DMS79 treated with DMSO at 0.1 percent for 48 hours (cell line): ENCODE measurements at places on chromosomes 6 and 20.
A peak's percentile ranks its signal among the peaks of the same experiment; 100 is the strongest.

GRCh38 chr6:103783329-103783728 lies 1076.4 kb downstream of the HACE1 start:
- DNase-seq: peak; percentile 97

DNA sequence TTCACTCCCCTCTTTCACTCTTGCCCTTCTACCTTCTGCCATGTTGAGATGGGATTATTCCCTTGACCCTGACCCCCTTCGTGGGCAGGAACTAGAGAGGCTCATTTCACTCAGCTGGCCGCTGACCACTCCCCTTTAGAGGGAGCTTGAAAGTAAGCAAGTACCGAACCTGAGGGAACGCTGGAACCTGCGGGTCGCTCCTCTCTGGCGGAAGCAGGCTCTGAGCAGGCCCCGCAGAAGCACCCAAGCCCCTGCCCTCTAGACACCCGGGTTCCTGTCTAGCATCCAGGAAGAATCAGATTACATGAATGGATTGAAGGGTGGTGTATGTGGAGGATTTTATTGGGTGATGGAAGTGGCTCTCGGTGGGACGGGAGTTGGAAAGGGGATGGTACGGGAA lies 11.9 kb upstream of the MYCT1 start:
- no peak for DNase-seq

GRCh38 chr6:16338577-16339264 lies 100.3 kb downstream of the GMPR start:
- no peak for DNase-seq

- DNase-seq: peak; percentile 49
Measured at GRCh38 chr6:31068669-31069340, 43.6 kb downstream of the C6orf15 start.

GRCh38 chr6:26249707-26249956 lies 115.4 kb upstream of the BTN3A2 start:
- peak; percentile 21 for DNase-seq

- no peak for DNase-seq
Measured at GRCh38 chr20:8408587-8409307, 276.7 kb downstream of the PLCB1 start.

DNA sequence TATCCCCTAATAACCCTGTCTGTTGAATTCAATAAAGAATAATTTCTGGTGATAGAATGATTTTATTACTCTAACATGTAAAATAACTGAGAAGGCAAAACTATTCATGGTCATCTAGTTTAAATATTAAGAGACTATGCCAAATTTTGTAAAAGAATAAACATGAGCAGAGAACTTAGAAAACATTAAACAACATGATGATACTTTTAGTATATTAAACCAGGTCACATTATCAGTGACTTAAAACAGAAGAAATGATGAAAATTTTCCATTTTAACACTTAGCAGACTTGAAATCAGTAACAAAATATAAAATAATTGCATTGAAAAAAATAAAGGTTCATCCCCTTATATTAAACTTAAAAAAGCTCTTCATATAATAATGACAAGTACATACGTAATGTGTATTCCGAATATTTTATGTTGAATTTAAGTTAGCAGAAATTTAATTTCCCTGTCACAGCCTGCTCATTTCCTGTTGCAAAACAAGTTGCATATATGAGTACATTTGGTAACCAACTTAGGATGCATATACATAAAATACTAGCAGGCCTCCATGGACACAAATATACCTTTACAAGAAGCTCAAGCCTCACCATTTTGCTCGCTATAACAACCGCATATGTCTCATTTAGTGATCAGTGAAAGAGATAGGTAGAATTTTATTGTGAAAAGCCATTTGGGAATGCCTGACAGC lies 40.6 kb downstream of the DTNBP1 start:
- no peak for DNase-seq

GRCh38 chr6:105204331-105204730 lies 24.5 kb upstream of the POPDC3 start:
- no peak for DNase-seq

GRCh38 chr6:39496915-39497314 lies 174.4 kb upstream of the KCNK16 start:
- DNase-seq: no peak

- DNase-seq: peak; percentile 54
Measured at GRCh38 chr20:58888521-58889333, 36.2 kb downstream of the GNAS start.

GRCh38 chr20:11158146-11158545 lies 484.3 kb upstream of the JAG1 start:
- no peak for DNase-seq

DNA sequence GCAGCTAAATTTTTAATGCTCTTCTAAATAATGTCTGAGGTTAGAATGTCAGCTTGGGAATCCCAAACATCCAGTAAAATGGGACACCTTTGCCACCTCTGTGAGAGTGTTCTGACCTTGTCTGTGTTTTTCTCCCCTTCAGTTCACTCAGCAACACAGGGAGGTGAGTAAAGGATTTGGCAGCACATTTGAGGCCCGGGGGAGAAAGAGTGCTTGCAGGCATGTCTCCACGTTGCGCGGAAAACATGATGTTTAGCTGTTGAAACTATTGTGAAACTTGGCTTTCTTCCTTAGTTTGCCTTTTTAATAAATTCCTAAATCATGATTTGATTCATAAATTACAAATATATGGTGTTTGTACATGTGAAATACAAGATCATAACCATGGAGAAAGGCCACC lies 707.8 kb upstream of the FLRT3 start:
- DNase-seq: no peak

GRCh38 chr6:84635081-84635761 lies 129.2 kb downstream of the TBX18 start:
- no peak for DNase-seq

DNA sequence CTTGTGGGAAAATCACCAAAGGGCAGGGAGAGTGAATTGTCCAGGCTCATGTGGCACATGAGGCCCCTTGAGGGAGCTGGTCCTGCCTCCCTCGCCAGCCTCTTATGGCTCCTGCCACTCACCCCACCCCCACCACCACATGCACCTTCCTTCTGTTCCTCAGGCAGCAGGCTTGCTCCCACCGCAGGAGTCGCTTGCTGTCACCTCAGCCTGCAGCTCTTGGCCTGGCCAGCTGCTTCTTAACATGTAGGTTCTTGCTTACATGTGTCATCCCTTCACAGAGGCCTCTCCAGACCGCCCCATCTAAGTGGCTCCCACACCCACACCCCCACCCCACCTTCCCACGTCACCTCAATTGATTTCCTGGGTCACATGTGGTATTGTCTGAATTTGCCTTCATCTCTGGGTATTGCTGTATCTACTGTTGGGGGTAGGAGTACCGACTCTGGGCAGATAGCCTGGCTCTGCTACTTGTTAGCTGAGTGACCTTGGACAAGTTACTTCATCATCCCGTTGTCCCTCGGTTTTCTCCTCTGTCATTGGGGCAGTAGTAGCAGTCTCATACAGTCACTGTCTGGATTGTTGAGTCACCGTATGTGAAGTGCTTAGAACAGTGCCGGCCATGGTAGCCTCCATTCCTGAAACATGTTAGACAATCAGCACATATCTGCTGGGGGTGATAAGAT lies 41.7 kb downstream of the SLC9A8 start:
- DNase-seq: no peak

DNA sequence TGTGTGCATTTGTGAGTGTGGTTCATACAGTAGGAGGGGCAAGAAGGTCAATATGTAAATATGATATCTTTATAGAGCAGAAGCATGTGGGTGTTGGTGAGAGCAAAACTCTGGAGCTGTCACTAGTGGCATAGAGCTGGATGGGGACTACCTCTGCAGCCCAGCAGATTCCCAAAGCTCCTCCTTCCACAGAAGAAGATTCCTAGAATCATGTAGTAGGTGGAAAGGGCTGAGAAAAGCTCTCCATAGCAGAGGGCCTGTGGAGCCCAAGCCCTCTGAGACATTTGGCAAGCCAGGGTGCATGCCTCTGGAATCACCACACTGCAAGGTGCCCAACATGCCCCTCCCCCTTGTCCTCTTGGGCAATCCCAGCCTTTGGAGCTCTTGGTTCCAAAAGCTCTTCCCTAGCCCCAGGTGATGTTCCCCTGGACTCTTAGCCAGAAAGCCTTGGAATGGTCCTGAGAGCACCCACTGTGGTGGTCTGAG lies 233.2 kb downstream of the LRFN2 start:
- DNase-seq: no peak
